Peyer's patch (tissue), 4 donors: ENCODE measurements at places on chromosomes 5 and 9. TPM values are rescaled to one million over a fixed set of nuclear protein-coding genes. Genes with fewer than 3 reads are reported as not detected.

The ITGA2 gene
- total RNA-seq = 21.2 TPM

DNA sequence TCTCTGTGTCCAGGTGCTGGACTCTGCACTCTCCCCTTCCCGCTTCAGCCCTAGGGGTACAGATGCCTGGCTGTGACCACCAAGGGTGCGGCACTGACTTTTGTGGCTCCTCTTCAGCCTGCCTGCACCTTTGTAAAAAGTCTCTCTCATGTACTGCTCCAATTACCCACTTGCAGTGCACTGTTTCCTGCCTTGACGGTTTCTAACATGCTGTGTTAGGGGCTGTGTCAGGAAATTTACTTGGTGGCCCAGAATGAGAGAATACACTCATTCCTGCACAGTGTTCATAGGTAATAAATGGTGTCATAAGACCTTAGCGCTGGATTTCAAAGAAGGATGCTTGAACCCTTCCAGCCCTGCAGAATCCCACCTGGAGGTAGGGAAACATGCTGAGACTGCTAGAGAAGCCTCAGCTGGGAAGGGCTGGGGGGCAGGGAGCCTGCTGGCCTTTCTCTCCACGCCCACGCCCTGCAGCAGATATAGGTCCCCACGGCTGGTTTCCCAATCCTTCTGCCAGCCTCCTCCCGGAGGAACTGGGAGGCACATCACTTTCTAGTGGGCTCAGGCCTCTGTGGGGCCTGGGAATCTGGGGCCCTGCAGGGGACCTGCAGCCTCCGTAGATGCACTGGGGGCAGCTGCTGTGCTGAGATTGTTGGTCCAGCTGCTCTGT is 17.6 kb upstream of the HRH2 start:
- no peaks in the 10 kb centered on the region for H3K36me3 ChIP-seq
- no peaks in the 10 kb centered on the region for H3K4me1 ChIP-seq
- no peaks in the 10 kb centered on the region for H3K27me3 ChIP-seq
- no peak for DNase-seq
- H3K27ac ChIP-seq = no peak overlapping the region

DNA sequence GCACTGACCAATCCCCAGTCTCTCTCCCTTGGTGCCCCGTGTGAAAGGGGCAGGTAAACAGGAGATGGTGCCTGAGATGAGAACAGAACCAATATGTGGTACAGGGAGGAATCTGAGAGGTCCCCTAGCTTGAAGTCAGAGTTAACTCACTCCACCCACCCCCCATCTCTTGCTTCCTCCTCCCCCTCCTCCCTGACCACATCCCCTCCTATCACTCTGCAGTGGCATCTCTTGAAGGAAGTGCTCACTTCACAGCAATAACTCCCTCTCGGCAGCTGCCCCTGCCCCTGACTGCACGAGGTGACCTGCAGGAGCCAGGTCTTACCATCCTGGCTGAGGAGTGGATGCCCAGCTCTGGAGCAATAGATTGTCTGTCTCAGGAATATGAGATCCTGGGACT is 224.0 kb downstream of the GAS1 start:
- DNase-seq = no peak
- no peak overlapping the region for H3K27ac ChIP-seq
- H3K4me3 ChIP-seq = no peak overlapping the region
- H3K27me3 ChIP-seq = no peaks in the 10 kb centered on the region

GRCh38 chr9:88544245-88544644 is 9.3 kb downstream of the NXNL2 start:
- no peaks in the 10 kb centered on the region for H3K36me3 ChIP-seq
- H3K27me3 ChIP-seq = no peaks in the 10 kb centered on the region
- H3K27ac ChIP-seq = no peak overlapping the region
- H3K4me3 ChIP-seq = no peak overlapping the region
- H3K4me1 ChIP-seq = no peaks in the 10 kb centered on the region

- H3K4me3 ChIP-seq = no peak overlapping the region
- no peak overlapping the region for H3K27ac ChIP-seq
- no peaks in the 10 kb centered on the region for H3K4me1 ChIP-seq
- DNase-seq = no peak
- H3K27me3 ChIP-seq = no peaks in the 10 kb centered on the region
These were observed 138.1 kb downstream of the YIPF5 start for GRCh38 chr5:144032375-144032774.

The TTLL11 gene
- 6.8 TPM for total RNA-seq

GRCh38 chr5:178605788-178606187 is 15.6 kb upstream of the COL23A1 start:
- H3K4me3 ChIP-seq = no peak overlapping the region
- DNase-seq = no peak
- no peaks in the 10 kb centered on the region for H3K36me3 ChIP-seq
- H3K4me1 ChIP-seq = no peaks in the 10 kb centered on the region
- H3K27ac ChIP-seq = no peak overlapping the region

- peaks cover 20% of the 10 kb centered on the region for H3K27me3 ChIP-seq
- no peak overlapping the region for H3K4me3 ChIP-seq
- DNase-seq = no peak
- no peak overlapping the region for H3K27ac ChIP-seq
- H3K36me3 ChIP-seq = no peaks in the 10 kb centered on the region
These were observed 3.3 kb downstream of the FBN2 start for GRCh38 chr5:128534726-128535125.

- H3K27ac ChIP-seq = no peak overlapping the region
- no peaks in the 10 kb centered on the region for H3K27me3 ChIP-seq
- DNase-seq = no peak
- no peaks in the 10 kb centered on the region for H3K4me1 ChIP-seq
These were observed 1044.8 kb downstream of the DTWD2 start for GRCh38 chr5:117943541-117943940.

The GLRX gene
- total RNA-seq = 147 TPM

The FIBCD1 gene
- not detected for total RNA-seq

GRCh38 chr5:132501961-132502931 is 11.7 kb upstream of the IRF1 start:
- no peaks in the 10 kb centered on the region for H3K27me3 ChIP-seq
- H3K36me3 ChIP-seq = no peaks in the 10 kb centered on the region
- H3K4me1 ChIP-seq = peaks cover 9% of the 10 kb centered on the region
- H3K4me3 ChIP-seq = no peak overlapping the region

The STKLD1 gene
- 0.94 TPM for total RNA-seq

- DNase-seq = no peak
- no peaks in the 10 kb centered on the region for H3K27me3 ChIP-seq
- no peaks in the 10 kb centered on the region for H3K36me3 ChIP-seq
- H3K4me3 ChIP-seq = no peak overlapping the region
- no peak overlapping the region for H3K27ac ChIP-seq
- no peaks in the 10 kb centered on the region for H3K4me1 ChIP-seq
These were observed 21.1 kb upstream of the GOLPH3 start for GRCh38 chr5:32195265-32195664.

GRCh38 chr9:131012023-131012334 is 3.0 kb downstream of the LAMC3 start:
- H3K4me1 ChIP-seq = no peaks in the 10 kb centered on the region
- no peak for DNase-seq
- H3K4me3 ChIP-seq = no peak overlapping the region
- no peak overlapping the region for H3K27ac ChIP-seq
- H3K27me3 ChIP-seq = peaks cover 6% of the 10 kb centered on the region

DNA sequence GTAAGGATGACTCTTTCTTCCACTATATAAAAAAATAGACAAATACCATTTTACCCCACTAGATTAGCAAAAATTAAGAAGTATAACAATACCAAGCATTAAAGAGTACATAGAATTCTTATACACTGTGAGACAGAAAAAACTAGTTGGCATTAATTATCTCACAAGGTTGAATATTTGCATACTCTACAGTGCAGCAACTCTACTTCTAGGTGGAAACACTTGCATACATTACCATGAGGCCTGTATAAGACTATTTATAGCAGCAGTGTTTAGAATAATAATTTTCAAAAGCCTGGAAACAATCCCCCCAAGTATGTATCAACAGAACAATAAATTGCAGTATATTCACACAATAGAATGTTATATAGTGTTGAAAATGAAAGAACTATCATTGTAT is 19.0 kb upstream of the PURA start:
- H3K27me3 ChIP-seq = no peaks in the 10 kb centered on the region
- no peak for DNase-seq
- H3K27ac ChIP-seq = no peak overlapping the region
- H3K36me3 ChIP-seq = no peaks in the 10 kb centered on the region
- H3K4me3 ChIP-seq = no peak overlapping the region

The GTF3C5 gene
- 63.7 TPM for total RNA-seq

DNA sequence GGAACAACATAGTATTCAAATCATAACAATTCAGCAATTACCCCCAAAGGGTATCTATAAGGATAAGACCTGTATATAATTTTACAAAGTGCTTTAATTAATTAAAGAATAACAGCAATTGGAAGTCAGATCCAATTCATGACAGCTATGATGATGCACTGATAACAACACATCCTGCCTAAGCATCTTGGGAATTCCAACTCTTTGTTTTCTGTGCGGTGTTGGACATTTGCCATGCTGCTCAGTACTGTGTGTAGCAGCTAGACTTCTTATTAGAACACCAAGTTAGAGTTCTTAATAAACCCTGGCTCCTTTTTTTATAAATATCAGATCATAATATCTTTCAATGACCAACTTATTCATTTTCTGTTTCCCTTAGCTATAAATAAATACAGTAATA is 209.0 kb downstream of the SEC61B start:
- H3K36me3 ChIP-seq = no peaks in the 10 kb centered on the region
- DNase-seq = no peak
- H3K27ac ChIP-seq = no peak overlapping the region
- no peak overlapping the region for H3K4me3 ChIP-seq
- no peaks in the 10 kb centered on the region for H3K4me1 ChIP-seq
- H3K27me3 ChIP-seq = no peaks in the 10 kb centered on the region

GRCh38 chr5:68288707-68289134 is 73.2 kb downstream of the PIK3R1 start:
- no peak for DNase-seq
- H3K27ac ChIP-seq = peak overlapping the region; percentile 88

DNA sequence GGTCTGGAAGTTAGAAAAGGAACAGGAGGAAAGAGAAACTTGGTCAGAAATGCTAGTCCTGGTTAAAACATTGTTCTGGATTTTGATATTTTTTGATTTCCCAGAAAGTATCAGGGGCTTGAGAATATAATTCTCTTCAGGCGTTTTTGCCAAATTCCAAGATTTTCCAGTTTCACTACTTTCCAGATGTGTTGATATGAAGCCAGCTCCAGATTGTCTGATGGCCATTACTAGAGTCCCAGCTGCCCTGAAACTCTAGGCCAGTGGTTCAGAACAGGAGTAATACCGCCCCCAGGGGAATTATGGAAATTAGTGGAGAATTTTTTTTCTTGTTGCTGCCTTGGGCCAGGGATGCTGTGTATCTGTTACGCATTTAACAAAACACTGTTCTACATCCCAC is 88.6 kb downstream of the KCNN2 start:
- H3K4me1 ChIP-seq = no peaks in the 10 kb centered on the region
- no peak overlapping the region for H3K27ac ChIP-seq
- H3K36me3 ChIP-seq = no peaks in the 10 kb centered on the region
- no peaks in the 10 kb centered on the region for H3K27me3 ChIP-seq
- no peak for DNase-seq

The GFI1B gene
- 0.88 TPM for total RNA-seq

The DAB2 gene
- 61.6 TPM for total RNA-seq

- no peaks in the 10 kb centered on the region for H3K27me3 ChIP-seq
- H3K27ac ChIP-seq = no peak overlapping the region
- H3K4me1 ChIP-seq = no peaks in the 10 kb centered on the region
- H3K36me3 ChIP-seq = no peaks in the 10 kb centered on the region
These were observed 100.2 kb upstream of the IL12B start for GRCh38 chr5:159430361-159431012.

The IFNB1 gene
- not detected for total RNA-seq

DNA sequence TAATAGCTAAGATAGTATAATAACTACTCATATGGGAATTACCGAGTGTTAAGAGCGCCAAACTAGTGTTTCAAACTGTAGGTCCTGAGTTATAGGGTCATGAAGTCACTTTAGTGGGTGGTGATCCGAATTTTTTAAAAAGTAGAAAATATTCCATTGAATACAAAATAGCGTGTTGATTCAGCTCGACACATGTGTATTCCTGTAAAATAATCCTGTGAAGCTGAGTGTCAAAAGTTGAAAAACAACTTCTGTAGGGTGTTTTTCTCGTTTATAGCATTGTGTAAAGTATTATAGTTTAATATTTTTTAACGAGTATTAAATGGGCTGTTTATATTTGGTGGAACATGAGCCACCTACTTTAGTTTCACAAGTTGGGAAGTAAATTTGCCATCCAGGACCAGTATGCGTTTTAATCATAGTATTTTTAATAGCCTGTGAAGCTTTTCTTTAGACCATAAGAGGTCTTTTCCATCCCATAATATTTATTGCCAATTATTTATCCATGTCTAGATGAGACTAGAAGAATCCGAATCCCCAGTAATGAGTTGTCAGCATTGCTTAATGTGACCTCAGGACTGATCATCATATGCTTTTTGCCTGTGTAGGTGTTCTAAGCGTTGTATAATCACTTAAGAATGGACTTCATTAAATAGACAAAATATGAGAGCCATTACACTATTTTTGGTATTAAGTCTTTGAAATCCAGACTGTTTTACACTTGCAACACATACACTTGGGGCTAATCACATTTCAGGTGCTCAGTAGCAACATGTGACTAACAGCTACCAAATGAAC is 84.1 kb downstream of the PTPDC1 start:
- no peaks in the 10 kb centered on the region for H3K27me3 ChIP-seq
- DNase-seq = no peak
- peaks cover 47% of the 10 kb centered on the region for H3K4me1 ChIP-seq
- H3K36me3 ChIP-seq = no peaks in the 10 kb centered on the region
- H3K4me3 ChIP-seq = no peak overlapping the region

- H3K27ac ChIP-seq = peak overlapping the region; percentile 43
- peak overlapping the region; percentile 53 for H3K4me3 ChIP-seq
- no peaks in the 10 kb centered on the region for H3K36me3 ChIP-seq
- DNase-seq = no peak
These were observed 618.4 kb downstream of the PDE4D start for GRCh38 chr5:59275170-59275509.

The NR5A1 gene
- total RNA-seq = not detected

The ECM2 gene
- 9.6 TPM for total RNA-seq

The PAEP gene
- not detected for total RNA-seq

DNA sequence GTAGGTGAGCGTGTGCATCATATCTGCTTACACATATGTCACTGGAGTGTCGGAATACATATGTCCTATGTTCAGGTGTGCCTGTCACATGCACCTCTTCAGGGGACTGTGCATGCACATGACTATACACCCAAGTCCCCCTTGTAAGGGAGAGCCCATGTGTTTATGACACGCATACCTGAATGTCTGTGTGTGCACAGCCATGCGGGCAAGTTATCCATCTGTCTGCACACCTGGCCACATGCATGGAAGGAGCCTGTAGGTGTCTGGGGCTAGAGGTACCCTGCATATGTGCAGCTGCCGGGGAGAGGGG is 622 bp upstream of the RGS14 start:
- H3K27ac ChIP-seq = peak overlapping the region; percentile 56
- H3K4me3 ChIP-seq = no peak overlapping the region
- H3K4me1 ChIP-seq = no peaks in the 10 kb centered on the region
- no peaks in the 10 kb centered on the region for H3K36me3 ChIP-seq

The TNFSF8 gene
- total RNA-seq = 11.6 TPM
